Tongue (tissue), 3 donors: ENCODE measurements at places on chromosomes 12 and 14.
A peak's percentile ranks its signal among the peaks of the same experiment; 100 is the strongest.

- peak; percentile 17 for DNase-seq
Measured at GRCh38 chr14:57352396-57353170, 37.8 kb upstream of the NAA30 start.

- DNase-seq, result peak; percentile 28
Measured at GRCh38 chr12:13195785-13196129, 769 bp upstream of the EMP1 start.

GRCh38 chr14:51431741-51432140 is 191.7 kb downstream of the TMX1 start:
- DNase-seq, result no peak

DNA sequence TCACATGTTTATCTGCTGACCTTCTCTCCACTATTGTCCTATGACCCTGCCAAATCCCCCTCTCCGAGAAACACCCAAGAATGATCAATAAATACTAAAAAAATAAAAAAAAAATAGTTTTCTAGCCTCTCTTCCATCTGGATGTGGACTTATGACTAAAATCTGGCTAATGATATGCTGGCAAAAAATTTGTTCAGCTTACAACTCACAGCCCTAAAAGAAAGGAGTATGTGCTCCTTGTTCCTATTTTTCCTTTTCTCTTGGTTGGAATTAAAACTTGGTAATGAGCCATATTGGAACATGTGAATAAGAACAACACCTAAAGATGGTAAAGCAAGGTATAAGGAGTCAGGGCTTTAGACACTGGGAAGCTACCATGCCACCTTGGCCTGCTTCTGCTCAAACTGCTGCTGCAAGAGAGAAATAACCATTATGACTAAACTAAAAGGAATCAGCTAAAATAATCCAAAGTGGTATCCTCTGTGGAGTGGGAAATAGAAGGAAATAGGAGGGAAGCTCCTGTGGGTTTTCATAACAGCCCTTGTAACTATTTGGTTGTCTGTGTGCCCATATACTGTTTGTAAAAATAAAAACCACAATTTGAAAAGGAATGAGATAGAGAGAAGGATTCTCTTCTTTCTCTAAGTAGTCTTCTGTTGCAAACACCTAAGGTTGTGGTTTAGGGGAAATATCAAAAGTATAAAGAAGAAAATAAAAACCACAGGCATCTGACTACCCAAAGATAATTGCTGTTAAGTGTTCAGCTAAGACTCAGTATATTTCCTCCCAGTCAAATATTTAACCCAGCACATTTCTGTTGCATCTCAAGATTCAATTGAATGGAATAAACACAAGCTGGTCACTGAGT is 53.8 kb downstream of the SDR9C7 start:
- no peak for DNase-seq

- DNase-seq, result peak; percentile 35
Measured at GRCh38 chr12:66648033-66648735, 30.7 kb downstream of the GRIP1 start.

- DNase-seq, result peak; percentile 95
Measured at GRCh38 chr14:68807148-68807600, 14.3 kb upstream of the ZFP36L1 start.

GRCh38 chr14:66237741-66238140 is 248.4 kb upstream of the CCDC196 start:
- no peak for DNase-seq

DNA sequence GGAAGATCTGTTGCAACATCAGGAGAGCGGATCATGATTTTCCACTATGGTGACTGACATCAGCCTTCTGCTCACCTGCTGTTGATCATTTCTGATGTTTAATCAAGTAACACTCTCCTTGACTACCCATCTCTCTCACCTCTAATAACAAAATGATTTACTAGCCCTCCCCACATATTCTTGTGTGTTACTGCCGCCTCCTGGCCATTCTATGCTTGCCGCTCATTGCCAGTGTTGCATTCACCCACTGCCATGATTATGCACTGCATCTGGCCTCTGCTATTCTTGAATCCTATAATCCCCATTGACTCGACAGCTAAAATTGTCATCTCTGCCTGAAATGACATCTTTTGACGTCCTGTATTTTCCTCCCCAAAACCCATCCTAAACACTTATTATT is 113.8 kb downstream of the RERGL start:
- no peak for DNase-seq

- no peak for DNase-seq
Measured at GRCh38 chr12:128724468-128725046, 99.2 kb downstream of the SLC15A4 start.

GRCh38 chr12:94706250-94706661 is 55.9 kb upstream of the TMCC3 start:
- DNase-seq, result no peak

GRCh38 chr12:7354529-7354928 is 50.7 kb downstream of the ACSM4 start:
- DNase-seq, result no peak

DNA sequence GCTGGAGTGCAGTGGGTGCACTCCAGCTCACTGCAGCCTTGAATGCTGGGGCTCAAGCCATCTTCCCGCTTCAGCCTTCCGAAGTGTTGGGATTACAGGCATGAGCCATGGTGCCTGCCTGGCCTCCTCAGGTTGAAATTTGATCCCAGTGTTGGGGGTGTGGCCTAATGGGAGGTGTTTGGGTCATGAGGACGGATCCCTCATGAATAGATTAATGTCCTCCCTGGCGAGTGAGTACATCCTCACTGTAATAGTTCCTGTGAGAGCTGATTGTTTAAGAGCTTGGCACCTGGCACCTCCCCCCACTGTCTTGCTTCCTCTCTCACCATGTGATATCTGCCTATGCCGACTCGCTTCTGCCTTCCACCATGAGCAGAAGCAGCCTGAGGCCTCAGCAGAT is 84.7 kb downstream of the TSPAN9 start:
- DNase-seq, result no peak

DNA sequence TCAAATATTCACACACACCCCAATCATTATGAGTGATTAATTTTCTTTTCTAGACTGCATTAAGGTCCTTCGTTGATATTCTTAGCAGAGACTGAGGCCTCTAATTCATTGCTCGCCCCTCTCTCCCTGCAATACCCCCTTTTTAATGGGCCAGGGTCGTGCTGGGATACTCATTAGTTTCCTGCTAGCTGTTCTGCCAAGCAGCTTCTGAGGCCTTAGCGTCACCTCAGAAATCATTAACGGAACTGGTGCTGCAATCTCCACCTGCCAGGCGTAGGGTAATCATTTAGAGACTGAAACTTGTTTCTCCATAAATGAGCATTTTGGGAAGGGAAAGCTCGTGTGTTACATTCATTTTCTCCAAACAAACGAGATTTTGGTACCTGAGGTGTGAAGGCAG is 1054.7 kb downstream of the GALC start:
- DNase-seq, result no peak

DNA sequence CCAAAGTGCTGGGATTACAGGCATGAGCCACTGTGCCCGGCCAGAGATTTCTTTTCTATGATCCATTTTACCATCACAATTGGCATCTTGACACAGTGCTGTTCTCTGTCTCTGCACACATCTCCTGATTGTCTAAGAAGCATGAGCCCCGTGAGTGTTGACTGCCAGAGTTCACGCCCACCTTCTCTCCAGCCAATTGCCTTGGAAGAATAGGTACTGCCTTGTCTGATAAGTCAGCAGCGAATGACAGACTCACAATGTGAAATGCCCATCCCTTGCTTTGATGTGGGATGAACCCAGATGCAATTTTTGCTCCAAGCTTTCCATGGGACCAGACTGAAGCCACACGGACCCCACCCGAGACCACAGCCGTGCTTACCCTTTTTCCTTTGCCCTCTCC is 19.3 kb downstream of the EIF5 start:
- DNase-seq, result no peak

DNA sequence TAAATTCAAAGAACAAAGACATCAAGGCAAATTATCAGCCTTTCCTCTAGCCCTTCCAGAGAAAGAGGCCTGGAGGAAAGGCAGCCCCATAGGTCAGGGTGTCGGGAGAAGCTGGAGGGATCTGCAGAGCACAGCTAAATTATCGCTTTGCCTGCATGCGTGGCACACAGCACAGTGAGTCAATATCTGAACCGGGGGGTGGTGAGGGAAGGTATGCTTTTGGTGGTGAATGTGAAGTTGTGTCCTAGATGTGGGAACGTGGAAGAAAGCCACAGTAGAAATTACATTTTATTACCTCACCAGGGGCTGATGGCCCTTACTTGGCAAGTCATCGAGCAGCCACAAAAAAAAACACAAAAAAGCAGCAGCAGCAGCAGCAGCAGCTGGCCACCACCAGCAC is 243.2 kb downstream of the EGLN3 start:
- DNase-seq, result no peak

DNA sequence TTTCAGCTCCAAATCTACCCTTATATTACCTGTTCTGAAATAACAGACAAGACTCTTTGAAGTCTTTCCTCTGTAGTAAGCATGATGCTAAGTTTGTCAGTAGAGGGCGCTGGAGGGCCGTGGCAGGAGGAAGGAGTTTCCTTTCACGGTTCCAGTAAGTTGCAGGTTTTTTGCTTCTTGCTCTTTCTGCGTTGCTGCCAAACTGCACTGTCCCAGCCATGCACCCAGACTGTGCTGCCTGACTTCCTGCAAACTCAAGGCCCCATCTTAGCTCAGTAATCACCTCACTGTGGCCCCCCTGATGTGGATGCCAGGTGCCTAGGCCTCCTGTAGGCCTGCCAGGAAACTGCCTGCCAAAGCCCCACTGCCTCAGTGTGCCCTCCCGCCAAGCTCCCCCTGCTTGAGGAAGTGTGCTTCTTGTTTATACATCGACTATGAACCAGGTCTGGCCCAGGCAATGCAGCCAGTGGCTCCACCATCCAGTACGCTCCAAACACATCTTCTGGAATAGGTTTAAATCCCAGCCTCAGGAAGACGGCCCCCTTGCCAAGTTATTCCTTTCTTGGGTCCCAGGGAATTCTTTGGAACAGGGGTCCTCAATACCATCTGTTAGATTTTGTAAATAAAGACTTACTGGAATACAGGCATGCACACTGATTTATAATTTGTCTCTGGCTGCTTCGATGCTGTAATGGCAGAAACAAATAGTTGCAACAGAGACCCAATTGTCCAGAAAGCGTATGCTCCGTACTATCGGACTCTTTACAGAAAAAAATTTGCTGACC is 193.7 kb upstream of the LRIG3 start:
- DNase-seq, result peak; percentile 92

DNA sequence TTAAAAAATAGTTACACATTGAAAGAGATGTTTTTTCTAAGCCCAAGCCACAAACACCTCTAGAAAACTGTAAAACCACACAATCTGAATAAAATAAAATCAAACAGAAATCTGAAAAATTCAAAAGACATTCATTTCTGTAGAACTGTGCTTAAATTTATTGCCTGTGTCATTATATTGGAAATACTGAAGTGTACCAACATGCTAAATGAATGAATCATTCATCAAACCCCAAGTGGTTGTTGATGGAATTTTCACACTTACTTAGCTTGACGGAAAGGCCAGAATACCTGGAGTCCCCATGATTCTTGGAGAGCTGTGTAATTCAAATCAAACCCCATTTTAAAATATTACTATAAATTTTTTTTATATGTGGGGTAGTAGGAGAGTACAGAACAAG is 2.7 kb downstream of the KITLG start:
- DNase-seq, result no peak

- no peak for DNase-seq
Measured at GRCh38 chr12:48119834-48120195, 651 bp downstream of the PFKM start.

DNA sequence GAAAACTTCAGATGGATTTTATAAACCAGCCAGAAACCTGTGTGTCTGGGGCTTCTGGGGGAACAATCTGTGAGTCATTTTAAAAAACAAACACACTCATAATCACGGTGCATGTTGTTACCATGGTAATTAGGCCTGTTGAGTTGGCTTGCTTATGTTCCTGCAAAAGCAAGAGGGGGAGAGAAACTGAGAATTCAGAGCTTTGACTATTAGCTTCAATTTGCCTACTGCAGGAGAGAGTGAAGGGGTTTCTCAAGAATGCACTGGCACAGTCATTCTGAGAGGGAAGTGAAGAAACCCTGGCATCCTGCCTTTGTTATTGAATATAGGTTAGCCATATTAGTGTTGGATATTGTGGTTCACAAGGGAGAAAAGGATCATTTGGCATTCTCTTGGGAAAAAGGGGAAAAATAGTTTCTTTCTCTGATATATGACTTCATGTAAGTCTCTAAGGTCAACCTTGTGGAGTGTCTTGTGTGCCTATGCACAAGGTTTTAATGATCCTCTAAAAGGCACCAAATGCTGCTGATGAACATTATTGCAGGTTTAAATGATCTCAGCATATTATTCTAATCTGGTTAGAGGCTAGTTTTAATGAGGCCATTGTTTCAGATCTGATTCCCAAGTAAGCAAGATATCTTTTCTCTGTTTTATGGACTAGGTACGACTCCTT is 12.9 kb downstream of the GNG2 start:
- peak; percentile 71 for DNase-seq

DNA sequence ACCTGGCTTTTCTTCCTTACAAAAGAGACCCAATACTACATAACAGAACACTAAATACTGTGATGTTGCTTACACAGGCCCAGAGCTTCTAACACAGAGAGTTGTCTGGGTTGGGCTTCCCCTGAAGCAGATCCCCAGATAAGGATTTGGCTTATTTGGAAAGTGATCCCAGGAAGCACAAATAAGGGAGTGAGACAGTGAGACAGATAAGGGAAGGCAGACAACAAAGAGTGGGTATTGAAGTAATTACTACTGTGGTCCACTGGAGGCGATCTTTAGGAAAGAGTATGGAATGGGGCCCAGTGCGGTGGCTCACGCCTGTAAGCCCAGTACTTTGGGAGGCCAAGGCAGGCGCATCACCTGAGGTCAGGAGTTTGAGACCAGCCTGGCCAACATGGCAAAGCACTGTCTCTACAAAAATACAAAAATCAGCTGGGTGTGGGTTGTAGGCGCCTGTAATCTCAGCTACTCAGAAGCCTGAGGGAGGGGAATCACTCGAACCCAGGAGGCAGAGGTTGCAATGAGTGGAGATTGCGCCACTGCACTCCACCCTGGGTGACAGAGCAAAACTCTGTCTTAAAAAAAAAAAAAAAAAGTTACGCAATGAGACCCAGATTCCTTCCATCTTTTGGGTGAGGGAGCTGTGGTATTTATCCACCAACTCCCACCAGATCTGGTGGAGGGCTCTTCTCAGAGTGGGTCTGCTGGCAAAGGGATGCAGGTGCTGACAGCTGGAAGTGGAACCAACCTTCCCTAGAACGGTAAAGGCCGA is 10.2 kb upstream of the C12orf43 start:
- DNase-seq, result no peak

GRCh38 chr14:64755781-64756221 is 51.6 kb downstream of the PLEKHG3 start:
- no peak for DNase-seq

DNA sequence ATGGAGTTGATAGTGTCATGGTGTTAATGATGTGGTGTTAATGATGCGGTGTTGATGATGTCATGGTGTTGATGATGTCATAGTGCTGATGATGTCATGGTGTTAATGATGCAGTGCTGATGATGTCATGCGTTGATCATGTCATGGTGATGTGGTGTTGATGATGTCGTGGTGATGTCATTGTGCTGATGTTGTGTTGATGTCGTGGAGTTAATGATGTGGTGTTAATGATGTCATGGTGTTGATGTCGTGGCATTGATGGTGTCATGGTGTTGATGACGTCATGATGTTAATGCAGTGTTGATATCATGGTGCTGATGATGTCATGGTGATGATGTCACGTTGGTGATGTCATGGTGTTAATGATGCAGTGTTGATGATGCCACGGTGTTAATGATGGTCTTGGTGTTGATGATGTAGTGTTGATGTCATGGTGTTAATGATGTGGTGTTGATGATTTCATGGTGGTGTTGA is 49.1 kb upstream of the RIMBP2 start:
- peak; percentile 21 for DNase-seq

- DNase-seq, result no peak
Measured at GRCh38 chr14:36420149-36420687, 99.8 kb upstream of the MBIP start.
